ENCODE measurements at places on chromosomes 4 and X.

GRCh38 chr4:166229799-166230198, 356.8 kb downstream of the TLL1 start:
- DNase-seq, result no peak

- no peak for DNase-seq
Measured at GRCh38 chr4:1592068-1592708, 91.9 kb downstream of the FAM53A start.

- no peak for DNase-seq
Measured at GRCh38 chr4:176568238-176568637, 224.5 kb downstream of the VEGFC start.

DNA sequence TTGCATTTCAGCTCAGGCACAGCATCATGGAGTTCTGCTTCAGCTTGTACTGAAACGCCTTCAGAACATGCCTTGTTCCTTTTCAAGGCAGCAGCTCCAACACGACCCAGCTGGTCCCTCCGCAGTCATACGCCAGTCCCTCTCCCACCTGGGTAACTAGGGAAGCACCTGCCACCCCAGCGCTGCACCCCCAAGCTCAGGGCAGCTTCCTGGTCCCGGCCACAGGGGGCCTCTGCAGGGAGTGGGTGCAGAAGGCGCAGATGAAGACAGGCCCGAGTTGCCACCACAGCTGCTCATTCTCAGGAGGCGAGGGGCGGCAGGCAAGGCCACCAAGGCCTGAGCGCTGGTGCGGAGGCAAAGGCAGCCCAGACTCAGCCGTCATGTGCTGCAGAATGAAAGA, 21.8 kb downstream of the WDR1 start:
- DNase-seq, result no peak

GRCh38 chrX:39759526-39760224, 338.1 kb downstream of the BCOR start:
- peak; percentile 41 for DNase-seq
